ENCODE measurements at places on chromosomes 6 and 20.

DNA sequence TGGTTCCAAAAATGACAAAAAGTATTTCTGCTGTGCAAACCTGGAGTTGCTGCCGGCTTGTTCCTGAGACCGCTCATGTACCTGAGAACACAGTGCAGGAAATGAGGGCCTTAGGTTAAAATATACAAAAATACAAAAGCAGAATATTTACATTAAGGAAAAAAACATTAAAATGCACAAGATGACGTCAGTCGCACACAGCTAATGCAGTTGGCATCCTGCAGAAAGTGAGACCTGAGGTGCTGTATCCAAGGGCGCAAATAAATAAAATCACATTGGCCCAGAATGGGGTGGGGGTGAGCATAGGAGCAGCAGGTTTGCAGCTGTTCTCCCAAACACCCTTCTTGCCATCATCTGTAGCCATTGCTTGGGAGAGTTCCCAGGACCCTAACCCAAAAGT lies 310.6 kb upstream of the BTBD3 start:
- no peak for DNase-seq

GRCh38 chr6:96898241-96898851 lies 655 bp upstream of the NDUFAF4 start:
- DNase-seq, result no peak

GRCh38 chr6:20208687-20209378 lies 3.4 kb downstream of the MBOAT1 start:
- DNase-seq, result no peak

GRCh38 chr6:148044261-148044751 lies 298.3 kb upstream of the SASH1 start:
- no peak for DNase-seq

All from GM04504 (cell line).